ENCODE measurements at places on chromosomes 4 and X.
A peak's percentile ranks its signal among the peaks of the same experiment; 100 is the strongest.

DNA sequence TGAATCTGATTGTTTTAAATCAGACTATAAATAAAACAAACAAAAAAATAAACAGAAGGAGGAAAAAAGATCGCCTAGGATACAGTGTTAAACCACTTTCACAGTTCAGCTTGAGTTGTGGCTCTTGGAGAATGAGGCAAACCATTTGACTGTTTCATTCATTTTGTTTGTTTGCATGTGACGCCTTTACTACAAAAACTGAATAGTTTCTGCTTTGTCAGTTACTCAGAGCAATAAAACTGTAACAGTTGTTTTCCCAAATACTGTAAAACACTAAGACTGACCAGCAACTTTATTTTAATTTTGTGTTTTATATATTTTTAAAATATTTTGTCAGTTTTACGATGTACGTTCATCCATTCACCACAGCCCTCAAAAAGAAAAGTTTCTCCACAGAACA is 214.5 kb downstream of the FBXW7 start:
- H3K27me3 ChIP-seq = no peaks in the 10 kb centered on the region
- no peak overlapping the region for H3K4me3 ChIP-seq
- H3K4me1 ChIP-seq = no peaks in the 10 kb centered on the region

DNA sequence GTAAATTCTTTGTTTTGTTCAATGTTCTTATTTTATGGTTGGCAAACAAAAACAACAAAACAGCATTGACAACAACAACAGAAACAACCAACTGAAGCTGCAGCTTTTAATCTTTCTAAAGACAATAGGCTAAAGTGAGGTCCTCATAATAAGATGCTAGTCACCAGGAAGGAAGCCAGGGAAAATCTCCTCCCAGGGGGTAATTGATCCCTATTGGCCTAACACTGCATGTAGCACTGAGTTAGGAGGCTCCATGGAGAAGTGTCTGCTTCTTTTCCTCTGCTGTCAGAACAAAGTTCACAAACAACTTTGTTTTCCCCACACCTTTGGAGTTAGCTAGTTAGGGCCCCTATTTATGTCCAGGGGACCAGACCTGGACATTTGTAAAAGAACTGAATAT is 4.7 kb upstream of the LRAT start:
- no peaks in the 10 kb centered on the region for H3K36me3 ChIP-seq
- H3K27me3 ChIP-seq = no peaks in the 10 kb centered on the region
- H3K4me1 ChIP-seq = no peaks in the 10 kb centered on the region
- H3K4me3 ChIP-seq = no peak overlapping the region
- DNase-seq = no peak

GRCh38 chr4:38266616-38267015 is 306.4 kb downstream of the PTTG2 start:
- no peaks in the 10 kb centered on the region for H3K36me3 ChIP-seq
- no peak overlapping the region for H3K27ac ChIP-seq
- H3K4me3 ChIP-seq = no peak overlapping the region
- DNase-seq = no peak
- no peaks in the 10 kb centered on the region for H3K4me1 ChIP-seq

- H3K4me1 ChIP-seq = no peaks in the 10 kb centered on the region
- DNase-seq = no peak
- no peaks in the 10 kb centered on the region for H3K27me3 ChIP-seq
- no peaks in the 10 kb centered on the region for H3K36me3 ChIP-seq
- no peak overlapping the region for H3K4me3 ChIP-seq
- H3K27ac ChIP-seq = no peak overlapping the region
Measured at GRCh38 chr4:110268352-110268751, 69.9 kb upstream of the ELOVL6 start.

- no peaks in the 10 kb centered on the region for H3K36me3 ChIP-seq
- H3K27ac ChIP-seq = no peak overlapping the region
- peaks cover 2% of the 10 kb centered on the region for H3K4me1 ChIP-seq
- H3K4me3 ChIP-seq = no peak overlapping the region
- no peak for DNase-seq
- H3K27me3 ChIP-seq = no peaks in the 10 kb centered on the region
Measured at GRCh38 chr4:1872870-1873269, 1.7 kb downstream of the NSD2 start.

DNA sequence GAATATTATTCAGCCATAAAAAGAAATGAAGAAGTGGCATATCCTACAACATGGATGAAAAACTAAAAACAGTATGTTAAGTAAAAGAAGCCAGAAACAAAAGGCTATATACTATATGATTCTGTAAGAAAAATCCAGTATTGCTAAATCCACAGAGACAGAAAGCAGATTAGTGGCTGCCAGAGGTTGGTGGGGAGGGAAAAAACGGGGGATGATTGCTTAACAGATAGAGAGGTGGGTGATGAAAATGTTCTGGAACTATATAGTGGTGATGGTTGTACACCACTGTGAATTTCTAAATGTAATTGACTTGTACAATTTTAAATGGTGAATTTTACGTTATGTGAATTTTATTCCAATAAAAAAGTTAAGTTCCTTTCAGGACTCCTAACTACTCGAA is 157.6 kb upstream of the SH3RF1 start:
- H3K4me1 ChIP-seq = no peaks in the 10 kb centered on the region
- H3K27ac ChIP-seq = no peak overlapping the region
- DNase-seq = no peak
- no peaks in the 10 kb centered on the region for H3K27me3 ChIP-seq
- no peak overlapping the region for H3K4me3 ChIP-seq

- DNase-seq = no peak
- H3K4me3 ChIP-seq = no peak overlapping the region
- H3K27ac ChIP-seq = no peak overlapping the region
- H3K4me1 ChIP-seq = no peaks in the 10 kb centered on the region
Measured at GRCh38 chr4:36086261-36086786, 158.0 kb downstream of the ARAP2 start.

- no peaks in the 10 kb centered on the region for H3K36me3 ChIP-seq
- H3K4me3 ChIP-seq = no peak overlapping the region
- DNase-seq = no peak
- H3K27ac ChIP-seq = no peak overlapping the region
- H3K27me3 ChIP-seq = no peaks in the 10 kb centered on the region
- no peaks in the 10 kb centered on the region for H3K4me1 ChIP-seq
Measured at GRCh38 chrX:110294087-110294486, 23.8 kb downstream of the AMMECR1 start.

GRCh38 chr4:23966725-23967124 is 76.9 kb upstream of the PPARGC1A start:
- H3K27ac ChIP-seq = no peak overlapping the region
- H3K4me3 ChIP-seq = no peak overlapping the region
- H3K27me3 ChIP-seq = no peaks in the 10 kb centered on the region

- no peak for DNase-seq
- peaks cover 5% of the 10 kb centered on the region for H3K4me1 ChIP-seq
- no peaks in the 10 kb centered on the region for H3K36me3 ChIP-seq
- H3K27me3 ChIP-seq = no peaks in the 10 kb centered on the region
Measured at GRCh38 chr4:55030589-55030988, 94.8 kb downstream of the KDR start.

DNA sequence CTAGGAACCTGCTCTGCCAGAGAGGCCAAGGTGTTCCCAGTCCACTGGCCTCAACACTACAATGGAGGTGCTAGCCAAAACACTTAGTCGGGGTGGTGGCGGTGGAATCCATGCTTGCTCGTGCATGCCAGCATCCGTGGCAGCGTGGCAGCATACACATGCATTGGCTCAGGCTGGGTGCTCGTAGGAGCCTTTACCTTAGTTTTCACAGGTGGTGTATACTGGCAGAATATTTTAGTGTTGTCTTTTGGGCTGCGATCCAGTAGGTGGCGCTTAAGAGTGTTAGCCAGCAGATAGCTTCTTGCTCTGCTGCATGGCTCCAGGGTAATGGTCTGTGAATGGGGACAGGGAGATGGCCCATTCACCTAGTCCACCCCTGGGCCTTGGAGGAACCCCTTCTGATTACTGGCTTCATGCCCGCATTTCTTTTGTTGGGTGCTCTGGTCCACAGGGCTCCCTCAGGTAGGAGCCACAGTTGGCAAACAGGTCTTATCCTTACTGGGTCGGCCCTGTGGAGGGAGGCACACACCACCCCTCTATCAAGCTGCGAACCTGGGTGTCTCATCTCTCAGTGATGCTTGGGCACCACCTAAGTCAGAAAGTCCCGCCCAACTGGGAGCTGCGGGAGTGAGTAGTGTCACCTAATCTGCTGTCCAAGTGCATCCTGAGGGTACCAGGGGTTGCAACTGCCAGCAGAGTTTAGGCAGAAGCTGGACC is 40.0 kb downstream of the RIPPLY1 start:
- no peaks in the 10 kb centered on the region for H3K27me3 ChIP-seq
- no peaks in the 10 kb centered on the region for H3K36me3 ChIP-seq
- no peaks in the 10 kb centered on the region for H3K4me1 ChIP-seq
- H3K4me3 ChIP-seq = no peak overlapping the region

- no peak overlapping the region for H3K27ac ChIP-seq
- no peaks in the 10 kb centered on the region for H3K4me1 ChIP-seq
- H3K4me3 ChIP-seq = no peak overlapping the region
- DNase-seq = no peak
- no peaks in the 10 kb centered on the region for H3K27me3 ChIP-seq
Measured at GRCh38 chrX:97070346-97070745, 186.6 kb downstream of the RPA4 start.

DNA sequence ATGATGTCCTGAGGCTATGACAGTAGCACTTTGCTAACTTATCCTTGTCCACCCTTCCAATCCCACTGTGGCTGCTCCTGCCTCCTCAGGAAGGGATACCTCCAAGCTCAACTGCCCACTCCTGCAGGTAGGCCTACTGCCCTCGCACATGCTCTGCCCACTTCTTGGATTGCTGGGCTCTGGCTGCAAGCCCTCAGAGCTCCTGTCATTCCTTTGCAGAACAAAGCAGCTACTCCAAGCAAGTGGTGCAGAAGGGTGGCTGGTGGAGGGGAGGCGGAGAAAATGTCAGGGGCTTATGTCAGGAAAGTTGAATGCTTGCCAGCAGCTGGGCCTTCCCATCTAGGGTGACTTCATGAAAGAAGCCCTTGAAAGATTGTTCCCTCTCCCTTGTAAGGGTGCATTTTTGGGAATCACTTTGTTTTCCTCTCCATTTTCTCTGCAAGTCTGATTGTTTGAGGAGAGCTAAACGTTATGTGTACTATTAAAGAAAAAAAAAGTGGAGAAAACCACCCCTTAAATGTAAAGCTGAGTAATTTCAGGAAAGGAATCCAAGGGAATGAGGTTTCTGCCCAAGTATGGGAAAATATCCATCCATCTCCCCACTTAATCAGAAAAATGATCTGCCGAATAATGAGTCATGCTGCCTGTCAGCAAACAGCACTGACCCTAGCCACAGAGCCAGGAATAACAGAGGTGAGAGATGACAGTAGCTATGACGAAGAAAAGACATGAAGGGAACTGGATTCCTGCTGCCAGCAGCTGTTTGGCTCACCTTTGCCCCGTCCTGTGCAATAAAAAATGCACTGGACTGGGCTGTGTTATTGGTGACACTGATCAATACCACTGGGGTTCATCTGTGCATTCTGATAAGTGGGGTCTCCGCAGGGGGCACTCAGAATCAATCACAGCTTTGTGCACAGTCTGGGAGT is 102.0 kb downstream of the RTL5 start:
- DNase-seq = no peak
- no peaks in the 10 kb centered on the region for H3K4me1 ChIP-seq
- no peak overlapping the region for H3K4me3 ChIP-seq
- H3K27ac ChIP-seq = peak overlapping the region; percentile 19
- no peaks in the 10 kb centered on the region for H3K27me3 ChIP-seq

DNA sequence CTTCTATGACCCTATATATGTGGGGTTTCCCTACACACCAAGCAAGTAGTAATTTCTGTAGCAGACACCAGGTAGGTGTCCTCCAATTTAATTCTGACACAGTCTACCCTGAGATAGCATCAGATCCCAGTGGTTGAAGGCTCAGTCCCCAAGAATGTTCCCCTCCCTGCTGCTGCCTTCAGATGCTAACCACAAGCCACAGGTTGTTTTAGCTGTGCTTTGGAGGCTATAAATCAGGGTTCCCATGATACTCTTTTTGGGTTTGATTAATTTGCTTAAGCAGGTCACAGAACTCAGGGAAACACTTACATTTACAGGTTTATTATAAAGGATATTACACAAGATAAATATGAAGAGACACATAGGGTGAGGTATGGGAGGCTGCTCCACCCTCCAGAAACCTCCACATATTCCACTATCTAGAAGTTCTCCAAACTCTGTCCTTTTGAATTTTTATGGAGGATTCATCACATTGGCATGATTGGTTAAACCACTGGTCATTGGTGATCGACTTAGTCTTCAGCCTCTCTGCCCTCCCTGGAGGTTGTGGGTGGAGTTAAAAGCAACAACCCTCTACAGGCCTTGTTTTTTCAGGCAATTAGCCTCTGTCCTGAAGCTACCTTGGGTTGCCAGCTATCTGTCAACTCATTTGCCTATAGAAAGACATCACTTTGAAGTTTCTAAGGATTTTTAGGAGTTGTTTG is 50.8 kb downstream of the GRIA2 start:
- H3K36me3 ChIP-seq = no peaks in the 10 kb centered on the region
- no peaks in the 10 kb centered on the region for H3K4me1 ChIP-seq
- H3K27me3 ChIP-seq = no peaks in the 10 kb centered on the region
- no peak overlapping the region for H3K27ac ChIP-seq
- no peak for DNase-seq

DNA sequence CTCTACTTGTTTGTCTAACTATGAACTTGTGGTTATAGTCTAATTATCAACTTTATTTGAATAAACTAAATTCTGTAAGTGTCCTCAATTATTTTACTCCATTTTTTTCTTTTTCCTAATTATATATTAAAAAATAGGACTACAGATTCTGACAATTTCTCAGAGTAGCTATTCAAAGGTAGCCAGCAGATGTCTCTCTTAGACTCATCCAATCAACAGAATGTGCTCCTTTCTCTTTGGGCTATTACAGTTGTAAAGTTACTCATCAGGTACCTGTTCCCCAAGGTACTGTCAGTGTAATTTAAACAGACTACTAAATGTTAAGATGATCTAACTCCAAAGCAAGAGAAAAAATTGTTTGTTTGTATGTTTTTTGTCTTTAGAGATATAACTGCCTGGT is 248.6 kb downstream of the PCDH18 start:
- no peaks in the 10 kb centered on the region for H3K27me3 ChIP-seq
- H3K36me3 ChIP-seq = no peaks in the 10 kb centered on the region
- DNase-seq = no peak
- H3K27ac ChIP-seq = no peak overlapping the region
- H3K4me3 ChIP-seq = no peak overlapping the region

- no peaks in the 10 kb centered on the region for H3K27me3 ChIP-seq
- H3K4me3 ChIP-seq = peak within 1 kb of the TSS; percentile 27
- no peaks in the 10 kb centered on the region for H3K36me3 ChIP-seq
Measured at GRCh38 chrX:91434351-91435168, at the start of gene PABPC5. Gene PABPC5, plus strand, starts transcription at chrX:91434839. Its CDS starts 739 bp downstream, at chrX:91435578.

Data from prostate gland (tissue), 2 donors.